PC-3 (cell line): ENCODE measurements at places on chromosomes 1 and 21. TPM values are rescaled to one million over a fixed set of nuclear protein-coding genes. Genes with fewer than 3 reads are reported as not detected.

DNA sequence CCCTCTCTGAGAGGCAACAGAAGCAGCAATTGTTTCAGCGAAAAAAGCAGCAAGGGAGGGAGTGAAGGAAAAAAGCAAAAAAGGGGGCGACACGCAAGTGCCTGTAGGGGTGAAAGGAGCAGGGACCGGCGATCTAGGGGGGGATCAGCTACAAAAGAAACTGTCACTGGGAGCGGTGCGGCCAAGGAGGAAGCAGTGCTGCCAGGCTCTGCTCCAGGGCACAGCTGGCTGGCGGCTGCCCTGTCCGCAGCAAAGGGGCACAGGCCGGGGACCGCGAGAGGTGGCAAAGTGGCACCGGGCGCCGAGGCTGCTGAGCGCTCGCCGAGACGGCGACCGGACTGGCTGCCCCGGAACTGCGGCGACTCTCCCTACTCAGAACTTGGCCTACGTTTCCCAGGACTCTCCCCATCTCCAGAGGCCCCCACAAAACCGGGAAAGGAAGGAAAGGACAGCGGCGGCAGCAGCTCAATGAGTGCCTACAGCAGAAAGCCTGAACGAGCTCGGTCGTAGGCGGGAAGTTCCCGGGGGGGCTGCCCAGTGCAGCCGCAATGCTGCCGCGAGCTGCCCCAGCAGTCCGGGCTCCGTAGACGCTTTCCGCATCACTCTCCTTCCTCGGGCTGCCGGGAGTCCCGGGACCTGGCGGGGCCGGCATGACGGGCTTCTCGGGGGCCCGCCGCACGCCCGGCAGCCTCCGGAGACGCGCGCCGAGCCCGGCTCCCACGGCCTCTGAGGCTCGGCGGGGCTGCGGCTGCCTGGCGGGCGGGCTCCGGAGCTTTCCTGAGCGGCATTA lies 1.0 kb upstream of the CDKN2C start:
- peak; percentile 29 for DNase-seq

- DNase-seq = no peak
These were observed 202.9 kb downstream of the MATN1 start for GRCh38 chr1:30520476-30520875.

- peak; percentile 56 for DNase-seq
These were observed 12.7 kb upstream of the PRELP start for GRCh38 chr1:203462878-203463277.

- no peak for DNase-seq
These were observed 22.4 kb downstream of the ASH1L start for GRCh38 chr1:155540000-155540874.

DNA sequence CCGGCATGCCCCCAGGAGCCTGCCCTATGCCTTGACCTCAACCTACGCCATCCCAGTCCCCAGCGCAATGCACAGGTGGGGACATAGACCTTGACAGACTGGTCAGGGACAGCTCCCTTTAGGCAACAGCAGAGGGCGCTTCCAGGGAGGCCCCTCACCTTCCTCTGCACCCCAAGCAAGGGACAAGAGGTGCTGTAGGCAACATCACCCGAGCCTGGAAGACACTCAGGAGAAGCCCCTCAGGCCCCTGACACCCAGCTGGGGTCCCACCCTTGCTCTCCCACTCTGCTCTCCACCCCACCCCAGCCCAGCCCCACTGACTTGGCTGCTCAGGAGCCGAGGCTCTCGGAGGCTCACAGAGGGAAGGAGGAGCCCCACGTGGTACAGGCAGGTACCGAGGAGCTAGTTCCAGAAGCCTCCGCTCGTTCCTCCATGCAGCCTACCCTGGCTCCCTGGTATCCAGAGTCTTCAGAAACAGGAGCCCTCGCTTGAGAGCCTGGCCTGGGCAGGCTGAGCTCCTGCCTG lies 2.4 kb upstream of the WNT3A start:
- DNase-seq = peak; percentile 71

- no peak for DNase-seq
These were observed 51.1 kb downstream of the PHC2 start for GRCh38 chr1:33379631-33380354.

- no peak for DNase-seq
These were observed 65.8 kb upstream of the VAMP3 start for GRCh38 chr1:7705048-7705907.

DNA sequence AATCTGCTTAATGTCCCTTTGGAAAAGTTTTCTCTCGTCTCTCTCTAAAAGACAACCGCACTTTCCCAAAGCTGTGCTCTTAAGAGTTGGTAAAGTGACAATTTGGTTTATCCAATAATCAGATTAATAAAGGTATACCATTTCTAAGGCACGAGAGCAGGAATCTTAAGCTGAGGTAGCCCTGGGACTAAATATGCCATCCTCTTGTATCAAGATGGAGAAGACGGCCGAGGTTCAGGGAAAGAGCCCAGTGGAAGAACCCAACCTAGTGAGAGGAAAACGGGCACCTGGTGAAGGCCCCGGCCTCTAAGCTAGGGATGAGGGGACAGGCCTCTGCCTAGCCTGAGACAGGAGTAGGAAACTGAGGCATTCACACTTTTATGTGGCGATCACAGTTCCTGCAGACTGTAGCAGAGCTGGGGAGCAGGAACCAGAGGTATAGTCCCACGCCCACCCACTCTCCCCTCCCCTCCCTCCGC lies 334 bp upstream of the SARS1 start:
- no peak for DNase-seq

DNA sequence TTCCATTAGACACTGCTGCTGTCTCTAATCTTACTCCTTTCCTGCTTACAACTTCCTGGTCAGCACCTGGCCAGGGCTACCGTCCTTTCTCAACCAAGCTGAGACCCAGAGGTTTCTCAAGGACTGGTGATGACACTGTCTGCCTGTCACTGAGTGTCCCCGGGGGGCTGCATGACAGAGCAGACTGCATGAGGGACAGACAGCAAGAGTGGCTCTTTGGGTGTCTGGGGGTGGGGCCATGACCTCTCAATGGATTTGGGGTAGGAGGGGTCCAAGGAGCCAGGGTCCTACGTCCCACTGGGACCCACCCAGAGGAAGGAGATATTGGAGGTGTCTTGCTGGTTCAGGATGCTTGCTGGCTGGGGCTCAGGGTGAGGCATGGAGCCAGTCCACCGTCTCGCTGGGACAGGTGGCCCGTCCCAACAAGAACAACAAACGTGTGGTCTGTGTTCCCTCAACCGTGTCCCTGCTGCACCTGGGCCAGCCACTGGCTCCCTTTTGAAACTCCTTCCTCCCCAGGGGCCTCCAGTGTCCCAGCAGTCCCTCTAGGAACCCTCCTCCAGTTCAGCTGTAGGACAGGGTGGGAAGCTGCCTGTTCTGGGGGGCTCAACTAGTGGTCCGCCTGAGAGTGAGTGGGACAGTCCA lies 344.6 kb upstream of the AJAP1 start:
- no peak for DNase-seq

Gene PPIAL4G
- not detected in 2 replicates for total RNA-seq

Gene EDARADD
- 0.17 and 0.91 TPM in 2 replicates for total RNA-seq
